Endothelial cell (in vitro differentiated cells): ENCODE measurements at places on chromosomes 12 and 14. TPM values are rescaled to one million over a fixed set of nuclear protein-coding genes. Genes with fewer than 3 reads are reported as not detected.

ZNF384 gene
- 85.2 TPM for total RNA-seq

BEGAIN gene
- 1.6 TPM for total RNA-seq

ACOT6 gene
- not detected for total RNA-seq

KLRG1 gene
- 2.1 TPM for total RNA-seq

ASIC1 gene
- 1.9 TPM for total RNA-seq

- no peak for DNase-seq
- H3K27ac ChIP-seq, result no peak overlapping the region
- peaks cover 18% of the 10 kb centered on the region for H3K27me3 ChIP-seq
- no peak overlapping the region for H3K4me3 ChIP-seq
- peaks cover 3% of the 10 kb centered on the region for H3K4me1 ChIP-seq
- no peaks in the 10 kb centered on the region for H3K36me3 ChIP-seq
Observed at GRCh38 chr14:104813286-104813685, 12.4 kb downstream of the ZBTB42 start.

DNA sequence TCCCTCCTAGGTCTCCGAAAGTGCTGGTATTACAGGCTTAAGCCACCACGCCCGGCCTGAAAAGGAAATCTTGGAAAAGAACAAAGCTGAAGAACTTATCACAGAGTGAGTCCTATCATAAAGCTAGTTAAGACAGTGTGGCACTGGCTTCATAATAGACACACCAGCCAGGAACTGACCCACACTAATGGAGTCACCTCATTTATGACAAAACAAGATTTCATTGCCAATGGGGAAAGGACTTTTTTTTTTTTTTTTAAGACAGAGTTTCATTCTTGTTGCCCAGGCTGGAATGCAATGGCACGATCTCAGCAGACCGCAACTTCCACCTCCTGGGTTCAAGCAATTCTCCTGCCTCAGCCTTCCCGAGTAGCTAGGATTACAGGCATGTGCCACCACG, 15.7 kb downstream of the KDM2B start:
- no peaks in the 10 kb centered on the region for H3K36me3 ChIP-seq
- peaks cover 1% of the 10 kb centered on the region for H3K27me3 ChIP-seq
- H3K4me3 ChIP-seq, result no peak overlapping the region
- no peaks in the 10 kb centered on the region for H3K4me1 ChIP-seq
- no peak for DNase-seq
- H3K27ac ChIP-seq, result no peak overlapping the region

GRCh38 chr14:74667758-74668157, 45.1 kb downstream of the AREL1 start:
- DNase-seq, result no peak
- H3K36me3 ChIP-seq, result peaks cover 26% of the 10 kb centered on the region
- H3K27ac ChIP-seq, result peak overlapping the region; percentile 26
- peaks cover 23% of the 10 kb centered on the region for H3K4me1 ChIP-seq

GRCh38 chr14:103008126-103008525, 49.2 kb downstream of the CDC42BPB start:
- no peak for DNase-seq
- H3K4me1 ChIP-seq, result peaks cover 26% of the 10 kb centered on the region
- no peak overlapping the region for H3K27ac ChIP-seq
- no peak overlapping the region for H3K4me3 ChIP-seq
- H3K27me3 ChIP-seq, result peaks cover 14% of the 10 kb centered on the region
- H3K36me3 ChIP-seq, result peaks cover 42% of the 10 kb centered on the region

GRCh38 chr14:68446243-68447040, 346.4 kb downstream of the ZFP36L1 start:
- DNase-seq, result no peak
- H3K4me1 ChIP-seq, result peaks cover 15% of the 10 kb centered on the region
- no peaks in the 10 kb centered on the region for H3K36me3 ChIP-seq
- peaks cover 2% of the 10 kb centered on the region for H3K27me3 ChIP-seq

DNA sequence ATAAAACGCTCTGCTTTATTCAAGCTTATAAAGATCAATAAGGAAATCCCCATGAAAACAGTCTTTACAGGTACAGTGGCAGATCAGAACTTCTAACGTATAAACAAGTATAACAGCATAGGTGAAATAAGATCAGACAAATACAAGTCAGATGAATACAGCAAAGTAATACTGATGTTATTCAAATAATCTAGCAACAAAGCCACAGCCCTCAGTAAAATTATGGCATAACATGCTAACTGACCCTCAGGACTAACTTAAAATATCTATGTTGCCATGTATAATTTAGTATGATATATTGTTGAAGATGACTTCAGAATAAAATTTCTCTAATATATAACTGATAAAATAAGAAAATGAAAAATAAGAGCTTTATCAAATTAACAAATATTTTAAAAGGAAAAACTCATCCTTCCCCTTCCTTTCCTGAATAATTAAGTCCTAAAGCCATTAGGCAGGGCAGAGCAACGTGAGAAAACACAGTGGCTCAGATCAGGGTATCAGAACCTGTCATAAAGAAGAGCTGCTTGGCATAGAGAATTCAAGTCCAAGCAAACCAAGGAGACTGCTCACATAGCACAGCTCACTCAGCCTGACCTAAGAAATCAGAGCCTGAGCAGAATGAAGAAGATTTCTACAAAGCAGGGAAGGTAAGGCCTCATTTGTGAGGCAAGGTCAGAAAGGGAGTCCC, 70.7 kb downstream of the PAWR start:
- H3K4me1 ChIP-seq, result peaks cover 10% of the 10 kb centered on the region

- H3K4me1 ChIP-seq, result peaks cover 28% of the 10 kb centered on the region
- H3K4me3 ChIP-seq, result no peak overlapping the region
- H3K27ac ChIP-seq, result no peak overlapping the region
- H3K36me3 ChIP-seq, result no peaks in the 10 kb centered on the region
Observed at GRCh38 chr12:2335109-2335508, 282.3 kb downstream of the CACNA1C start.

GRCh38 chr12:90061809-90062208, 353.2 kb upstream of the ATP2B1 start:
- peaks cover 8% of the 10 kb centered on the region for H3K4me1 ChIP-seq
- DNase-seq, result no peak
- H3K27me3 ChIP-seq, result no peaks in the 10 kb centered on the region

DNA sequence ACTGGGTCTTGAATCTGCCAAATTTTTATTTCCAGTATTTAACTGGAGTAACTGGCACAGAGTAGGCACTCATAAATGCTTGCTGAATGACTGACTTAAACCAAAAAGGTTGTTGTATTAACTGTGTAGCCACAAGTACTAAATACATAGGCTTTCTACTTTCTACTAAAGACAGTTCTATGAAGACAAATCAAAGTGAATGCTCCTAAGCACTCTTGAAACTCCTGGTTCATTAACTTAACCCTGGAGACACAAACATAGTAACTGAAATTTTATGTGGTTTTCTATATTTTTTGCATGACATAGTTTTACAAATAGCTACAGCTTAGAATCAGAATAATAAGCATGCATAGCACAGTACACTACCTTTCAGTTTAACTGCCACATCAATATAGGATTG, 70.4 kb downstream of the TXNDC16 start:
- H3K4me1 ChIP-seq, result no peaks in the 10 kb centered on the region
- DNase-seq, result no peak
- H3K27ac ChIP-seq, result no peak overlapping the region
- no peak overlapping the region for H3K4me3 ChIP-seq
- H3K27me3 ChIP-seq, result no peaks in the 10 kb centered on the region
- H3K36me3 ChIP-seq, result no peaks in the 10 kb centered on the region

GRCh38 chr14:103880348-103881267, 33.2 kb upstream of the PPP1R13B start:
- no peaks in the 10 kb centered on the region for H3K36me3 ChIP-seq
- H3K27me3 ChIP-seq, result peaks cover 4% of the 10 kb centered on the region

DNA sequence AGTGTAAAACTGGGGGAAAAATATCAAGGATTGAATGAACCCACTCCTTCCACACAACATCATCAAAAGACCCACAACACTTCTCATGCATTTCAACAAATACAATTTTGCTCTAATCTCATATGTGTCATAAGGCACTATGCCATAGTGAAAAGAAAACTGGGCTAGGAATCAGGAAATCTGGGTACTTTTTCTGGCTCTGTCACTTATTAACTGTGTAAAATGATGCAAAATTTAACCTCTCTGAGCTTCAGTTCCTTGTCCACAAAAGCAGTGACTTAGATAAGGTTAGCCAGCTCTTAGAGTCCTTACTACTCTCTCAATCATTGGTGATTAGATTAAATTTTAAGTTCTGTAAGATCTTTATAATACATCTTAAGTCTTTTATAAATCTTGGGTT, 250.5 kb upstream of the SOX5 start:
- H3K4me1 ChIP-seq, result peaks cover 11% of the 10 kb centered on the region
- no peak for DNase-seq
- no peaks in the 10 kb centered on the region for H3K27me3 ChIP-seq
- no peaks in the 10 kb centered on the region for H3K36me3 ChIP-seq
- H3K27ac ChIP-seq, result no peak overlapping the region

- peaks cover 17% of the 10 kb centered on the region for H3K4me1 ChIP-seq
- no peaks in the 10 kb centered on the region for H3K36me3 ChIP-seq
- peak; percentile 79 for DNase-seq
- no peak overlapping the region for H3K27ac ChIP-seq
Observed at GRCh38 chr12:97148941-97149559, 242.0 kb downstream of the NEDD1 start.

DNA sequence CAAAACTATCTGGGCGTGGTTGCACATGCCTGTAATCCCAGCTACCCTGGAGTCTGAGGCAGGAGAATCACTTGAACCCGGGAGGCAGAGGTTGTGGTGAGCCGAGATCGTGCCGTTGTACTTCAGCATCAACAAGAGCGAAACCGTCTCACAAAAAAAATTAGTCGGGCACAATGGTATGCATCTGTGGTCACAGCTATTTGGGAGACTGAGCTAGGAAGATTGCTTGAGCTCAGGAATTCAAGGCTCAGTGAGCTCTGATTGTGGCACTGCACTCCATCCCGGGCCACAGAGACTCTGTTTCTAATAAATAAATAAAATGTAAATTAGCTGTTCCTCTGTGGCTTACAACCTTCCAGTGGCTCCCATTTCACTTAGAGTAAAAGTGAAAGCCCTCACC, 28.0 kb downstream of the RCOR1 start:
- no peaks in the 10 kb centered on the region for H3K27me3 ChIP-seq
- H3K36me3 ChIP-seq, result peaks cover 8% of the 10 kb centered on the region
- peak overlapping the region; percentile 56 for H3K4me3 ChIP-seq

DNA sequence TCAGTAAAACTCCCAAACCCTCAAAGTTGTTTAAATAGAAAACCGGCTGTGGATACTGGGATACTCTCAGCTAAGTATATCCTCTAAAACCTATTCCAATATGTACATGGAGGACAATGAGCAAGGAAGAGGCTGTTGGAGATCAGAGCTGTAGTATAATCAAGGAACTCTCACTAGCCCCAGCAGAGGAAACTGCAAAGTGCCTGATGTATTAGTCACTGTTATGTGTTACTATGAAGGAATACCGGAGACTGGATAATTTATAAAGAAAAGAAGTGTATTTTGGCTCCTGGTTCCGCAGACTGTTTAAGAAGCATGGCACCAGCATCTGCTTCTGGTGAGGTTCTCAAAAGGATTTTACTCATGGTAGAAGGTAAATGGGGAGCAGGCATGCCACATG, 65.6 kb upstream of the RPL10L start:
- H3K4me3 ChIP-seq, result no peak overlapping the region
- H3K27me3 ChIP-seq, result no peaks in the 10 kb centered on the region
- DNase-seq, result no peak
- H3K4me1 ChIP-seq, result no peaks in the 10 kb centered on the region
- no peak overlapping the region for H3K27ac ChIP-seq
